ENCODE measurements at places on chromosomes 2 and 18. TPM values are rescaled to one million over a fixed set of nuclear protein-coding genes. Genes with fewer than 3 reads are reported as not detected.

Gene SUPT7L
- polyA plus RNA-seq: 90.4 TPM

Gene NOP58
- polyA plus RNA-seq: 170 TPM

Gene FAM117B
- 29.4 TPM for polyA plus RNA-seq

Gene OTX1
- not detected for polyA plus RNA-seq

Gene RGPD4
- 0.26 TPM for polyA plus RNA-seq

Gene AQP12A
- polyA plus RNA-seq: not detected

Gene SP140
- 0.74 TPM for polyA plus RNA-seq

Gene ADD2
- polyA plus RNA-seq: 52.5 TPM

Gene RAB27B
- polyA plus RNA-seq: 53.4 TPM

Gene POTEI
- polyA plus RNA-seq: 0.25 TPM

Gene ZBTB7C
- 6.5 TPM for polyA plus RNA-seq

Gene UGT1A10
- polyA plus RNA-seq: not detected

Gene UBR3
- 62.3 TPM for polyA plus RNA-seq

Gene SERPINB8
- polyA plus RNA-seq: 7.0 TPM

Gene ONECUT2
- polyA plus RNA-seq: 3.9 TPM

Gene NEU2
- not detected for polyA plus RNA-seq

Gene SRD5A2
- 0.11 TPM for polyA plus RNA-seq

Gene DBI
- polyA plus RNA-seq: 110 TPM

Gene PPP1R1C
- not detected for polyA plus RNA-seq

Gene ZAP70
- not detected for polyA plus RNA-seq

Gene FZD7
- polyA plus RNA-seq: 0.76 TPM

Gene AKAIN1
- not detected for polyA plus RNA-seq
